CD14-positive monocyte (primary cell): ENCODE measurements at places on chromosomes 13 and 19.

DNA sequence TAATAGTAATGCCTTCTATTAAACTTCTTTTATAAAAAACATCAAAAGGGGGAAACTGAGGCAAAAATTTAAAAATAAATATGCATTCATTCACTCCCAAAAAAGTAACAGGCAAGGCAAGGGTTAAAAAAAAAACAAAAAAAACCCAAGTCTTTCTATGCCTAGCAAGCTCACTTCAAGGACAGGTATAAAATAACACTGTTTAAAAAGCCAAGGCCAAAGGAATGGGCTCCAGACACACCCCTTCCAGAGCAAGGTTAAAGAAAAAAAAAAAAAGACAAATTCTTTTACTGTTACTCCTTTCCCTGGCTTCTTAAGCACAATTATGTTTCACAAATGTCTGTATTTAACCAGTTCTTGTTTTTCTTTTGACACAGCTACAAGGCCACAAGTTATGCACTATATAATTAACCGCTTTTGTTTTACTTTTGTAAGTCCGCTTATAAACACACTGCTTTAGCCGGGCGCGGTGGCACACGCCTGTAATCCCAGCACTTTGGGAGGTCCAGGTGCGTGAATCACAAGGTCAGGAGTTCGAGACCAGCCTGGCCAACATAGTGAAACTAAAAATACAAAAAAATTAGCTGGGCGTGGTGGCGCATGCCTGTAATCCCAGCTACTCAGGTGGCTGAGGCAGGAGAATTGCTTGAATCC lies 3.6 kb downstream of the SIGLEC11 start:
- H3K4me3 ChIP-seq = no peak overlapping the region
- peaks cover 49% of the 10 kb centered on the region for H3K4me1 ChIP-seq

- peaks cover 21% of the 10 kb centered on the region for H3K4me1 ChIP-seq
- peaks cover 19% of the 10 kb centered on the region for H3K27me3 ChIP-seq
- H3K27ac ChIP-seq = no peak overlapping the region
- no peak for DNase-seq
These were observed 2.6 kb upstream of the SLC5A5 start for GRCh38 chr19:17869114-17869608.

- no peak overlapping the region for H3K4me3 ChIP-seq
- H3K36me3 ChIP-seq = no peaks in the 10 kb centered on the region
- no peaks in the 10 kb centered on the region for H3K27me3 ChIP-seq
- peak; percentile 55 for DNase-seq
These were observed 12.5 kb upstream of the TNFSF9 start for GRCh38 chr19:6518145-6518911.

DNA sequence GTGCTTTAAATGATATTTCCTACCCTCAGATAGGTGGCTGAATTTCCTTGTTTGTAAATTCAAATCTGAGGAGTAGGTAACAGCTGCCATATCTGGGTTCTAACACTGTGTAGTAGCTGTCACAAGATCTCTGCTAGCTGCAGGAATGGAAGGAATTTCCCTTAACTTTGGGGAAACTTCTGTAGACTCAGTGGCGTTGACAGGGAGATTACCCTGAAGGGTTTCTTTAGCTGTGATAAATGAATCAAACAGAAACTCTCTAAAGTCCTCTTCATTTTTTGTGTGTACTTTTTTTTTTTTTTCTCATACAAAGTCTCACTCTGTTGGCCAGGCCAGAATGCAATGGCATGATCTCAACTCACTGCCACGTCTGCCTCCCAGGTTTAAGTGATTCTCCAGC lies 5.3 kb upstream of the EPSTI1 start:
- H3K4me1 ChIP-seq = peaks cover 9% of the 10 kb centered on the region
- DNase-seq = no peak
- H3K36me3 ChIP-seq = no peaks in the 10 kb centered on the region

DNA sequence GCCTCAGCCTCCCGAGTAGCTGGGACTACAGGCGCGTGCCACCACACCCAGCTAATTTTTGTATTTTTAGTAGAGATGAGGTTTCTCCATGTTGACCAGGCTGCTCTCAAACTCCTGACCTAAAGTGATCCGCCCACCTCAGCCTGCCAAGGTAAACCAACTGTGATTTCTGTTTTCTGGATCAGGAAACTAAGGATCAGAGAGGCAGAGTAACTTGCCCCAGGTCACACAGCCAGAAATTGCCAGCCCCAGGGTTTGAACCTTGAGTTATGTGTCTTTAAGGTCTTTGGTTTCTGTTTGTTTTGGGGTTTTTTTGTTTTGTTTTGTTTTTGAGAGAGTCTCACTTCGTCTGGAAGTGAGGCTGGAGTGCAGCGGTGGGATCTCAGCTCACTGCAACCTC lies 4.2 kb upstream of the PLIN3 start:
- H3K27ac ChIP-seq = no peak overlapping the region
- H3K4me3 ChIP-seq = no peak overlapping the region
- H3K27me3 ChIP-seq = no peaks in the 10 kb centered on the region
- peaks cover 41% of the 10 kb centered on the region for H3K4me1 ChIP-seq
- no peak for DNase-seq

DNA sequence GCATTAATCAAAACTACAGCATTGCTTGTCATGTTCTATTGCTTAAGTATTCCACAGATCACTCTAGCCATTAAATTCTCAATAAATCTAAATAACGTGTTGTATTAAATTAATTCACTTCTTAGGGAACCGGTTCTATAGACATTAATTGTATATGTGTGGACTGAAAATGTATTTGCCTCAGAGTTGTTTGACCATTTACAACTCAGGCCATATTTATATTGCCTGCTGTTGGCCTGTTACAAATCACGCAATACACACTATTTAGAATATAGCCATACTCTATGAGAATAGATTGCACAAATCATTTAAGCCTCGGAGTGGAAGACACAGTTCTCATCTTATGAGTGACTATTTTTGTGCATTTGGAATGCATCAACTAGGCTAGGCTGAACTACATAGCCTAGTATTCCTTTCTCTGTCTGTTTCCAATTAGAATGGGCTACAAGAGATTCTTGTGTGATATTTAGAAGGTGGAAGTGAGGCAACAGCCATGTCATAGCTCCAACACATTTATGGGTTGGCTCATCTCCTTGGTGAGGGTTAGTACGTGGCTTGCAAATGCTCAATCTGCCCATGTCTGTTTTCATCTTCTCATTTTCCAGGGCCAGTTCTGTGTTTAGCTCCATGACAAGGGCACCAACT lies 1116.1 kb downstream of the PCDH9 start:
- H3K27me3 ChIP-seq = no peaks in the 10 kb centered on the region
- no peaks in the 10 kb centered on the region for H3K36me3 ChIP-seq
- no peak overlapping the region for H3K27ac ChIP-seq
- no peak for DNase-seq

- H3K4me1 ChIP-seq = no peaks in the 10 kb centered on the region
- DNase-seq = no peak
- H3K27me3 ChIP-seq = no peaks in the 10 kb centered on the region
- H3K27ac ChIP-seq = no peak overlapping the region
- no peaks in the 10 kb centered on the region for H3K36me3 ChIP-seq
- no peak overlapping the region for H3K4me3 ChIP-seq
These were observed 423.0 kb downstream of the DCT start for GRCh38 chr13:94056362-94056990.

- H3K4me3 ChIP-seq = no peak overlapping the region
- DNase-seq = no peak
- no peaks in the 10 kb centered on the region for H3K4me1 ChIP-seq
- peaks cover 15% of the 10 kb centered on the region for H3K27me3 ChIP-seq
These were observed 25.2 kb upstream of the HIF3A start for GRCh38 chr19:46271481-46272197.

DNA sequence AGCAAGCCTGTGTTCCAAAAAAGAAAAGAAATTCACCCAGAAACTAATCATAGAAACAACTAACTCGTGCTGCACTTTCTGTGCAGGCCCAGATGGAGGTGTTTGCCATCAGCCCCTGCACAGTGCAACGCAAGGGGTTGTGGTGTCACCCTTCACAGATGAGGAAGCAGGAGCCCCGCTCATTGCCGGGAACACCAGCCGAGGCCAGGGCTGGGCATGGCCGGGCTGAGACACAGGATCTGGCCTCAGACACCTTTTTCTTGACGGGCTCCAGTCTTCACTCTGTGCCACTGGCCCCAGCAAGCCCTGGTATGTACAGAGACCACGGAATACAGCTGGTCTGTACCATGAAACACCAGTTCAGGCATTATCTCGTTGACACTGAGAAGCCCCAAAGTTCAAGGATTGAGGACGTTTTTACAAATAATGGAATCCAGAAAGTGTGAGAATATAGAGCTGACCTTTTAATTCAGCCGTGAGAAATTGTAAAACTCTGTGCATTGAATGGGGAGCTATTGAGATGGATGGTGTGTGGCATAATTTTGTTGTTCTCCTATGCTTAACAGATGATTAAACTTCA lies 43.2 kb downstream of the CUL4A start:
- peaks cover 87% of the 10 kb centered on the region for H3K36me3 ChIP-seq
- no peaks in the 10 kb centered on the region for H3K27me3 ChIP-seq
- H3K4me3 ChIP-seq = no peak overlapping the region
- no peaks in the 10 kb centered on the region for H3K4me1 ChIP-seq
- H3K27ac ChIP-seq = no peak overlapping the region

DNA sequence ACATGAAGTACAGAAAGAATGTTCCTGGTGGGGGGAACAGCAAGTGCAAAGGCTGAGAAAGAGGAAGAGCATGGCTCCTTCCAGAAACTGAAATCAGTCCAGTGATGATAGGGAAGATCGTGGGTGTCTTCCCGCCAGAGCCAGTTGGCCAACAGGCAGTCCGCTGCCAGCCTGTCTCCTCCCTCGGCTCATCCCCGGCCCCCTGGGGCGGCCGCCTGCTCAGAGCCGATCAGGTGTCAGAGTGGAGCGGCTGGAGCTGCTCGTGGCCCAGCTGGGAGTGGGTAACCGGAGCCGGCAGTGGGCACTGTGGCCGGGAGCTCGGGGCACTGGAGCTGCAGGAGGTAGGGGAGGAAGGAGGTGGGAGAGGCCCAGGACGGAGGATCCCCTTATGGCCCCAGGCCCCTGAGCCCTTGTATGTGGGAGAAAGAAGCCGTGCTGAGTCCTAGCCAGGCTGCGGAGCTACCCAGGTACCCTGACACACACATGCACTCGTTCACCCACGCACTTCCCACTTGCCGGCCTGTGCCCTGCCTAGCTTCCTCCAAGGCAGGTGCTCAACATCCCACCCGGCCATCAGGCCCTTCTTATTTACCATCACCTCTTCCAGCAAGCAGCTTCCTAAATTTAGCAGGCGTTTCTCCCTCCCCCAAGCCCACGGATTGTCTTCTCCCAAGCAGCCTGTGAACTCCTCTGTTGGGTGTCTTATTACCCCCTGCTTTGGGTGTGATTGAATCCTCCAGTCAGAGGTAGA lies 1.7 kb downstream of the ANKRD24 start:
- no peak overlapping the region for H3K4me3 ChIP-seq
- H3K36me3 ChIP-seq = peaks cover 16% of the 10 kb centered on the region
- DNase-seq = peak; percentile 44
- no peaks in the 10 kb centered on the region for H3K27me3 ChIP-seq
- no peak overlapping the region for H3K27ac ChIP-seq

GRCh38 chr19:48705431-48705830 lies 9.7 kb downstream of the FUT2 start:
- DNase-seq = no peak
- no peaks in the 10 kb centered on the region for H3K27me3 ChIP-seq
- no peak overlapping the region for H3K27ac ChIP-seq
- H3K36me3 ChIP-seq = no peaks in the 10 kb centered on the region

DNA sequence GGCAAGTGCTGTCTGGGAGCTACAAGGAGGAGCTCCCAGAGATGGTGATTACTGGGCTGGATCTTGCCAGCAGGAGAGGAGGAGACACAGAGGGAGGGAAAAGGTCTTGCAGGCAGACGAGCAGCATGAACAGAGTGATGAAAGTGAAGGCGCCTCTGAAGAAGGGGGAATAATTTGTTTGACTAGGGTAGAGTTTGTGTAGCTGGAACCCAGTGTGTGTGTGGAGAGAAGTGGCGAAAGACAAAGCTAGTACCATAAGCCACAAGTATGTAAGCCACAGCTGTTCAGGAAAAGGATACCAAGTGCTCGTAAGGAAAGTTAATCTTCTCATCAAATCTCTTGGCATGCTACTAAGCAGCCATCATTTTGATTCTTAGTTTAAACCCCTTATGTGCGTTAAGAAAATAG lies 5.4 kb downstream of the FLT1 start:
- no peaks in the 10 kb centered on the region for H3K36me3 ChIP-seq
- no peak overlapping the region for H3K4me3 ChIP-seq
- peaks cover 58% of the 10 kb centered on the region for H3K27me3 ChIP-seq
- DNase-seq = no peak
- H3K27ac ChIP-seq = no peak overlapping the region

- H3K27me3 ChIP-seq = no peaks in the 10 kb centered on the region
- no peaks in the 10 kb centered on the region for H3K4me1 ChIP-seq
- H3K27ac ChIP-seq = no peak overlapping the region
- DNase-seq = no peak
- no peak overlapping the region for H3K4me3 ChIP-seq
These were observed 20.7 kb upstream of the HMGB1 start for GRCh38 chr13:30486230-30487074.

GRCh38 chr19:54558339-54558738 lies 15.3 kb upstream of the LILRA2 start:
- DNase-seq = no peak
- H3K27ac ChIP-seq = no peak overlapping the region
- H3K27me3 ChIP-seq = no peaks in the 10 kb centered on the region

- H3K36me3 ChIP-seq = no peaks in the 10 kb centered on the region
- peaks cover 6% of the 10 kb centered on the region for H3K27me3 ChIP-seq
- DNase-seq = no peak
- H3K4me1 ChIP-seq = no peaks in the 10 kb centered on the region
- H3K27ac ChIP-seq = no peak overlapping the region
These were observed 454.3 kb downstream of the PCDH17 start for GRCh38 chr13:58085819-58086218.

- H3K27me3 ChIP-seq = peaks cover 7% of the 10 kb centered on the region
- peak; percentile 63 for DNase-seq
- H3K27ac ChIP-seq = peak overlapping the region; percentile 89
- no peaks in the 10 kb centered on the region for H3K36me3 ChIP-seq
- peaks cover 34% of the 10 kb centered on the region for H3K4me1 ChIP-seq
These were observed 7.4 kb upstream of the CNFN start for GRCh38 chr19:42397263-42398166.

DNA sequence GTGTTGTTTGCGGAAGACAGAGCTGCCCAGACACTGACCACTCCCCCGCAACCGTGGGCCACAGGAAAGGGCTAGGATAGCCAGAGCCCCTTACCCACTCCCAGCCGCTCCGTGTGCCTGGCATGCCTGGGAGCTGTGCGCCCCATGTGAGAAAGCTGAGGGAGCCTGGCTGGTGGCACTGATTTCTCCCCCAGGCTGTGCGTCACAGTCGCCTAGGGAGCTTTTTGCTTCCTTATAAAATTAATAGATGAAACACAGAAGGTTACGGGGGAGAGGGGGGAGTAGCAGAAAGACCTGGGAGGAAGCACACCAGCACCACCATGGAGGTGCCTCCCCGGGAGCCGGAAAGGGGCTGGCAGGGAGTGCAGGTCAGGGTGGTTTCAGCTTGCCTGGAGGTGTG lies 24.7 kb downstream of the DPF1 start:
- DNase-seq = no peak
- H3K27me3 ChIP-seq = no peaks in the 10 kb centered on the region
- H3K4me1 ChIP-seq = no peaks in the 10 kb centered on the region

- peak; percentile 62 for DNase-seq
- H3K27me3 ChIP-seq = no peaks in the 10 kb centered on the region
- H3K36me3 ChIP-seq = peaks cover 29% of the 10 kb centered on the region
- no peak overlapping the region for H3K27ac ChIP-seq
- H3K4me3 ChIP-seq = peak overlapping the region; percentile 97
- H3K4me1 ChIP-seq = peaks cover 50% of the 10 kb centered on the region
These were observed 1.2 kb upstream of the EEF2 start for GRCh38 chr19:3986260-3987041.

GRCh38 chr13:104327211-104327610 lies 1261.0 kb upstream of the SLC10A2 start:
- H3K4me3 ChIP-seq = no peak overlapping the region
- H3K4me1 ChIP-seq = no peaks in the 10 kb centered on the region
- no peak overlapping the region for H3K27ac ChIP-seq
- no peaks in the 10 kb centered on the region for H3K27me3 ChIP-seq
- H3K36me3 ChIP-seq = no peaks in the 10 kb centered on the region
- no peak for DNase-seq
